ENCODE measurements at places on chromosomes 5 and 9.

DNA sequence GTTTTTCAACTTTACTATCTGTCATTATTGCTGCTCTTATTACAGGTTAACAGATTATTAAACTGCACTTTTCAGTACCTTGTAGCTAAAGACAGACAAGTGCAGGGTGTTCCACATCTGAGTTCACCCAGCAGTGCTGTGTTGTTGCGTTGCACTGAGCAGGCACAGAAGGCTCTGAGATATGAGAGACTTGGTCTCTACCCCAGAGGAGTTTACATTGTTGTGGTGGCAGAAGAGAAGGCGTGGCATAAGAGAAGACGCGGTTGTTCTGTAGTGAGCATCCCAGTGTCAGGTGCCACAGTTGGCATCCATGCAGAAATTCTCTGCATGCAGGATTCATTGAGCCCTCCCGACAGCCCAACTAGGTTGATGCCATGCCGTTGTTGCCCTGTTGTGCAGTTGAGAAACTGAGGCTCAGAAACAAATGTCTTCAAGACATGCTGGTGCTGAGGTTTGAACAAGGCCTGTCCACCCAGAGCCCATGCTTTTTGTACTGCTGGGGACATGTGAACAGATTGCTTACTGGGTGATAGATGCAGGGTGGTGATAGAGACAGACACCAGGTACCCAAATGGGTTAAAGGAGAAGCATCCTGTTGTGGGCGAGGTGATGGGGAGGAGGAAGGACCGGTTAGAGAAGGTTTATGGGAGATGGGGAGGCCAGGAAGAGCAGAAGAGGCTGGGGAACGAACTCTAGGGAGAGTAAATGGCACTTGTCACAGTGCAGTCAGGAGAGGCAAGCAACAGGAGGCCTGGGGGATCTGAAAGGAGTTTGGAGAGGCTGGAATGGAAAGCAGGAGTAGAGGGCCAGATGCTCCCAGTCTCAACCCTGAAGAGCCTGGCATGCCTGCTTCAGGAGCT, 8.2 kb downstream of the ABL1 start:
- DNase-seq: no peak

GRCh38 chr5:132505641-132506040, 15.1 kb upstream of the IRF1 start:
- no peak for DNase-seq

GRCh38 chr9:2181792-2182191, 166.6 kb downstream of the SMARCA2 start:
- DNase-seq: peak; percentile 22

- DNase-seq: no peak
These were observed 827.6 kb upstream of the ACO1 start for GRCh38 chr9:31556667-31557463.
